ENCODE measurements at places on chromosomes 4 and X. TPM values are rescaled to one million over a fixed set of nuclear protein-coding genes. Genes with fewer than 3 reads are reported as not detected.

GC gene
- total RNA-seq = not detected

DNA sequence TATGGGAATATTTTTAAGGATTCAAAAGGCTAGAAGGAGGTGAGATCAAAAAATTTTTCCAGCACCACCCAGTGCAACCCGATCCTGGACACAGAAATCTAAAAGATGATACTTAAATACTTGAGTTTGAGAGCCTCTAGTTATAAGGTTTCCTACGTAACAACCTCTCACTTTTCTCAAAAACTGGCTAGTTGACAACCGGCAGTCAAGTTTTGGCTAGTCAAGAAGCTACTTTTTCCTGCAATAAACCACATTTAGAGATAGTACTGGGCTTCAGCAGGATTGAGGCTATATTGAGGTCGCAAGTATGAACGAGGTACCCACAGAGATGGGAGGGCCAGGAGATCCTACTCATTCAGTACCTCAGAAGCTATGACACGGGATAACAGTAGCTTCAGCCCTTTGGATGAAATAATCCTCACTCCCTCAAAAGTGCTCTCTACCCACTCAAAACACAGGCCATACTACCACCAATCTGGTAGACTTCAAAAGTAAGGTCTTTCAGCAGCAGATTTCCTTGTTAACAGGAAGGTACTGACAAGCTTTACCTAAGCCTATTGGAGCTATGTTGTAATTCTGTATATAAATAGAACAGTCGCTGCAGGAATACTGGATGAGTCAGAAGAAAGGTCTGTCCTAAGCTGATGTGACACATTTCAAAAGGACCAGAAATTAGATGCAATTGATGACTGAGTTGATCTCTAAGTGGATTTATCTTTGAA, 1.5 kb upstream of the TSPAN5 start:
- DNase-seq = no peak

HTRA3 gene
- total RNA-seq = 3.0 TPM

GRCh38 chrX:13742397-13743176, 8.0 kb downstream of the OFD1 start:
- no peak for DNase-seq

DNA sequence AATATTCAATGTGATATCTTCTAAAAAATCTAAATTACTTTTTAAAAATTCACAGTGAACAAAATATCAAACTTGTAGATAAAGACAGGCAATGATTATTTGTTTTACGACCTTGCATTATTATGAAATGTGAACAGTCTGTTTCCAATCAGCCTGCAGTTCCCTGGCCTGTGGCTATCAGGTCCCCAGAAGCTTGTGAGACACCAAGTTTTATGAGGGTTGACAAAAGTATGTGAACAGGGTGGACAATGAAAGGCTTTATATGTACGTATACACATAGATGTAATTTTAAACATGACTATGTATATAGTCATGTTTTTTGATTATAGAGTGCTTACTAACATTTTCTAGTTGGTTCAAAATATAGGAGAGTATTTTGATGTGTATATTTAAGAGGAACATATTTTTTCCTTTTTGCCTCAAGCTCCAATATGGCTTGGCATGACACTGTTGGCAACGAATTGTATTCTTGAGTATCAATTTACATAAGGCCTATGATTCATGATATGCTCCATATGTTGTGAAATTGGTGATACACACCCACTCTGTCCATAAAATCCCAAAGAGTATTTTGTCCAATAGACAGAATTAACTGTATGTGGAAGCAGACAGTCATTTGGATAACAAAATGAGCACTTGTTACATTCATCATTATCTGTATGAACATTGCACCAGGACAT, 55.7 kb downstream of the BTC start:
- no peak for DNase-seq

GRCh38 chr4:124632439-124632838, 80.1 kb downstream of the ANKRD50 start:
- DNase-seq = no peak

FDCSP gene
- not detected for total RNA-seq

GRCh38 chrX:109841257-109841656, 108.2 kb upstream of the ACSL4 start:
- no peak for DNase-seq

HSD17B13 gene
- not detected for total RNA-seq

DNA sequence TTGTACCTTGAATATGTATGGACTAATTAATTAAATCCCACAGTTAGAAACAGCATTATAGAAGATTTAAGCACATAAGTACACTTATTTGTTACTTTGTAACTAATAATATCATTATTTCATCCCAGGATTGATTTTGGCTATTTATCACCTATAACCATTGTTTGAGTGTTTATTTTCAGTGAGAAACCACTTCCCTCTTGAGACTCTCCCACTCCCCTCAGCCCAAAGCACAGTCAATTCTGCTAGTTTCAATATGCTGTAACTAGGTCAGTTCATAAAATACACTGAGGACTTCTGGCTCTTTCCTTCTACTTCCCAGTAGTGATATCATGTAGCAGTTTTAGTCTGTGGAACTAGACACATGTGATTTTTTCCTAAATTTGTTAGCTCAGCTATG, 16.3 kb downstream of the OFD1 start:
- no peak for DNase-seq

LRRC66 gene
- total RNA-seq = 0.09 TPM

GRCh38 chr4:159134429-159134828, 31.6 kb downstream of the RAPGEF2 start:
- DNase-seq = no peak

- DNase-seq = peak; percentile 34
Observed at GRCh38 chrX:150363561-150364346, 637 bp downstream of the MAMLD1 start.

DNA sequence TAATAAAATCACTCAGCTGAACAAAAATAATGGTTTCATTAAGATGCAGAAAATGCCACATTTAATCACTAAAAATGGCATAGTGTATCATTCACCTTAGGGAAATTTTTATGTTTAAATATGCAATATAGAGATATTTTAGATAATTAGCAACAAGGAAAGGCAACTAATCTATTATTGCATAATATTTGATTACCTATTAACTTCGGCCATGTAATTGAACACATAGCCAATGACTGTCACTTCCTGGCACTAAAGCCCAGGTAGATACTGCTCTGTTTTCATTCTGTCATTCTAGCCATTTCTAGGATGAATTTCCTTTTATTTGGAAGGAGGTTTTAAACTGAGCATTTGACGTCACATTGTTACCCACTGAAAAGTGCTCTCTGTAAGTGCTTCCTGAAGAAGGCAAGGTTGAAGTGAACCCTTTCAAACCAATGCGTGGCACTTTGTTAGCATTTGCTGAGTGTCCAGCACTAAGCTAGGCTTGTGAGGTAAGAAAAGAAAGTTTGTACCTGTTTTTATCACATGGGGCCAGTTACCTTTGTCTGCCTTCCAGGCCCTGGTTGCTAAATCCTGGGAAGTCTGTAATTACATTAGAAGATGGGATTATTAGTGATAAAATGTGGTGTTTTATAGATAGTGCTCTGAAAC, 67.8 kb upstream of the LSM6 start:
- DNase-seq = no peak

HMGN5 gene
- total RNA-seq = 13.0 TPM

- DNase-seq = peak; percentile 18
Observed at GRCh38 chr4:2289311-2289954, 27.5 kb upstream of the MXD4 start.

CSAG2 gene
- not detected for total RNA-seq

GRCh38 chr4:60173103-60173502, 1027.0 kb upstream of the ADGRL3 start:
- DNase-seq = no peak

GRCh38 chr4:62366939-62367338, 1166.8 kb downstream of the ADGRL3 start:
- no peak for DNase-seq

XKRX gene
- total RNA-seq = 0.44 TPM

DNA sequence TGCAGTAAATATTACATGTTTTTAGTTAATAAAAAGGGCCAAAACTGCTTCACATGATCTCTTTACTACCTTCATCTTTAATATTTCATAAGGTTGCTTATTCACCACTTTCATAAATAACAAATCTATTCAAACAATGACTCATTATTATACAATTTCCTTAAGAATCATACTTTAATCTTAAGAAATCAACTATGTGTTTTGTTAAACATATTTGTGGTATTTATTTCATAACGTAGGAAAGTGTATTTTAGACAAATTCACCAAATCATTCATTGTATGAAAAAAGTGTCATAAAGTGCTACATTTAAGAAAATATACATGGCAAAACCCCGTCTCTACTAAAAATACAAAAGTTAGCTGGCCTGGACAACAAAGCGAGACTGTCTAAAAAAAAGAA, 150.5 kb upstream of the RXFP1 start:
- DNase-seq = no peak

- peak; percentile 37 for DNase-seq
Observed at GRCh38 chrX:153549807-153550206, 32.4 kb downstream of the ATP2B3 start.

- no peak for DNase-seq
Observed at GRCh38 chr4:13266687-13267086, 217.5 kb downstream of the RAB28 start.

- no peak for DNase-seq
Observed at GRCh38 chrX:30881390-30881789, 7.7 kb downstream of the TAB3 start.

GRCh38 chrX:44904542-44905115, 31.6 kb downstream of the KDM6A start:
- no peak for DNase-seq

SLC7A11 gene
- 19.8 TPM for total RNA-seq
